GM20000 (cell line): ENCODE measurements at places on chromosomes 16 and 17.
A peak's percentile ranks its signal among the peaks of the same experiment; 100 is the strongest.

GRCh38 chr17:35073991-35074627 lies 10.6 kb upstream of the RFFL start:
- DNase-seq, result no peak

- no peak for DNase-seq
Measured at GRCh38 chr16:30437511-30438046, 7.7 kb upstream of the DCTPP1 start.

DNA sequence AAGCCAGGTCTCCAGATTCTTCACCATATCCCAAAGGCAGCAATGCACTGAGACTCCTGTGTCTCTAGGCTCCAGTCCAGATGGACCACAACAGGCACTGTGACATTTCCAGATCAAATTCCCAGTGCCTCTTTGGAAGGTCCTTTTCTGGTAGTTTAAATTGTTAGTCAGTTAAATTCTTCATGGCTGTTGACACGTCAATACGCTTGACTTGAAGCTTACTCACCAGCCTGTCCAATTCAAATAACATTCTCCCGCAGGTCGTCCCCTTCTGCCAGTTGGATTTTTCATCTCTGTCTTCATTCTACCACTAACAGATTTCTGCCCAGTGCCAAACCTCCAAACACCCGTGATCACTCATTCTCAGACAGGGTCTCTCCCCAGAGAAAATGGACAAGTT lies 86.7 kb downstream of the SHISA9 start:
- DNase-seq, result no peak

- peak; percentile 76 for DNase-seq
Measured at GRCh38 chr17:76408037-76408849, 23.8 kb downstream of the SPHK1 start.

- DNase-seq, result peak; percentile 92
Measured at GRCh38 chr16:66406534-66407221, 20.4 kb upstream of the BEAN1 start.

GRCh38 chr16:65323655-65324237 lies 201.9 kb upstream of the CDH11 start:
- DNase-seq, result no peak

- DNase-seq, result no peak
Measured at GRCh38 chr16:81327447-81328196, 12.9 kb downstream of the GAN start.

GRCh38 chr16:27242868-27243590 lies 25.5 kb downstream of the NSMCE1 start:
- DNase-seq, result no peak

DNA sequence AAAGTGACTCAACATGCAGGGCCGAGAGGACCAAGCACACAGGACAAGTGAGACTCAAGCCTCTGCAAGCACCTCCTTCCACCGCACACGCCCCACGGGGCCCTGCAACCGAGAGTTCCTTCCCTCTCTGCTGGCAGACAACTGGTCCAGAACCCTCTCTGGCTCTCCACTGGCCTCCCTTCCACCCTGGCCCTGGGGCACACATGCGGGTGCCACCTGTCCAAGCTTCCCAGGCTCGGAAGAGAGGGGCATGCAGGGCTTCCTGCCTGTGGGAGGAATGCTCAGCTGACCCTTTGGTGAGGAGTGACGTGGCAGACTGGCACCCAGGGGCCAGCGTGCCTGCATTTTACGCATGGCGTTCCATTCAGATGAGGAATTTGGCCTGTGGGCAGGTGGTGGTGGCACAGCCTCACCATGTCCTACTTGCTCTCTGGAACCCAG lies 59.8 kb downstream of the PIPOX start:
- no peak for DNase-seq

DNA sequence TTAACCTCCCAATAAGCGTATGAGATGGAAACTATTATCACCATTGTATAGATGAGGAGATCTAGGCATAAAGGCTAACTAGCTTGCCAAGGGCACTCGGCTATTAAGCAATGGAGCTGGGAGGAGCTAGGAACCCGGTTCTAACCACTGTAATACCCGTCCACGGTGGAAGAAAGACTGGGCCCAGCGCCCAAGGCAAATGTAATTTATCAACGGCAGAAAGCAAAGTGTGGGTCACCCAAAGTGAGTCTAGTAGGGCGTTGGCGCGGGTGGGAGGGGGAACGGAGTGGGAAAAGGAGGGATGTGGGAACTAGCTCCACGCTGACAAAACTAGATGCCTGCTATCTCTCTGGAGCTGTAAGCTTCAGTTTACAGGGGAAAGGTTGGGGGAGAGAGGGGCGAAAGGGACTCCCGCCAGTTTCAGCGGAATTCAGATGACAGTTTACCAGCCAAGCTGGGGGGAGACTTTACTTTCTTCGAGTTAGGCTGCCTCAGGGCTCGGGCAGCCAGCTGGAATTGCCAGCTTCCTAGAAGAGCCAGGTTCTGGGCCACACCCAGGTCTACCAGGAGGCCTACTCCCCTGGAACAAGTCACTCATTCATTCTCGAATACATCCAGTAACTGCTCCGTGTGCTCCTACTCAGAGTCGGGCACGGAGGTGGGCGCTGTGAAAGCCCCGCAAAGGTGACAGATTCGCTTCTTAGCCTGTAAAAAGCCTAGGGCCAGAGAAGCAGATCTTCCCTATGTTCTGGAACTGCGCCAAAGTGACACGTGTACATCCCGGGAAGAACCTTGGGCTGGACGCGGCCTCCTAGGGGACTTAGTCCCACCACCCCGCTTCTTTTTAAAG lies 837 bp downstream of the LRRC59 start:
- no peak for DNase-seq

- no peak for DNase-seq
Measured at GRCh38 chr16:78448658-78449271, 349.3 kb downstream of the WWOX start.

DNA sequence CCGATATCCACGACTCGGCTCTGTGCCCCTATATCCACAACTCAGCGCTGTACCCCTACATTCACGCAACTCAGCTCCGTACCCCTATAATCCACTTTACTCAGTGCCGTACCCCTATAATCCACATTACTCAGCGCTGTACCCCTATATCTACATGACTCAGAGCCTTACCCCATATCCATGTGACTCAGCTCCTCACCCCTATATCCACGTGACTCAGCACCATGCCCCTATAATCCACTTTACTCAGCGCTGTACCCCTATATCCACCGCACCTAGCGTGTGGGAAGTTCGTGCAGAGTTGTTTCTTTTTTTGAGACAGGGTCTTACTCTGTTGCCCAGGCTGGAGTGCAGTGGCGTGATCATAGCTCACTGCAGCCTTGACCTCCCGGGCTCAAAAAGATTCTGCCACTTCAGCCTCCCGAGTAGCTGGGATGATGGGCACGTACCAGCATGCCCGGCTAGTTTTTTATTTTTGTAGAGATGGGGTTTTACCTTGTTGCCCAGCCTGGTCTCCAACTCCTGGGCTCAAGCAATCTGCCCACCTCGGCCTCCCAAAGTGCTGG lies 17.4 kb downstream of the CYB5D2 start:
- DNase-seq, result no peak

GRCh38 chr17:19508577-19508867 lies 25.1 kb upstream of the SLC47A1 start:
- no peak for DNase-seq

DNA sequence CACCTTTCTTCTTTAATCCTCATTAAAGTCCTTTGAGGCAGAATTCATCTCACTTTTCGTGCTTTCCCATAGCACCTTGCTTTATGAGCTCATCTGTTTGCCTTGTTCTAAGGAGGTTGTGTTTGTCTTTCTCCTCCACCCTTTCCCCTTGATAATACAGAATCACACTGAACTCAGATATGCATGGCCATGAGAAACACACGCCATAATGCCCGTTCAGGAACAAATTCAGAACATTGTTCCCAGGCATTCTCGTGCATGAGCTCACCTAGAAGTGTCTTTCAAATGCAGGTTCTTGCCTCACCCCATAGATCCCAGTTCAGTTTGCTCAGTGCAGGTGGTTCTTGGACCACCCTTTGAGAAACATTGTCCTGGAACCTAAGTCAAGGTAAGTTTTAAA lies 71.1 kb downstream of the TMEM114 start:
- DNase-seq, result no peak

GRCh38 chr16:50640391-50640790 lies 40.7 kb downstream of the SNX20 start:
- no peak for DNase-seq

DNA sequence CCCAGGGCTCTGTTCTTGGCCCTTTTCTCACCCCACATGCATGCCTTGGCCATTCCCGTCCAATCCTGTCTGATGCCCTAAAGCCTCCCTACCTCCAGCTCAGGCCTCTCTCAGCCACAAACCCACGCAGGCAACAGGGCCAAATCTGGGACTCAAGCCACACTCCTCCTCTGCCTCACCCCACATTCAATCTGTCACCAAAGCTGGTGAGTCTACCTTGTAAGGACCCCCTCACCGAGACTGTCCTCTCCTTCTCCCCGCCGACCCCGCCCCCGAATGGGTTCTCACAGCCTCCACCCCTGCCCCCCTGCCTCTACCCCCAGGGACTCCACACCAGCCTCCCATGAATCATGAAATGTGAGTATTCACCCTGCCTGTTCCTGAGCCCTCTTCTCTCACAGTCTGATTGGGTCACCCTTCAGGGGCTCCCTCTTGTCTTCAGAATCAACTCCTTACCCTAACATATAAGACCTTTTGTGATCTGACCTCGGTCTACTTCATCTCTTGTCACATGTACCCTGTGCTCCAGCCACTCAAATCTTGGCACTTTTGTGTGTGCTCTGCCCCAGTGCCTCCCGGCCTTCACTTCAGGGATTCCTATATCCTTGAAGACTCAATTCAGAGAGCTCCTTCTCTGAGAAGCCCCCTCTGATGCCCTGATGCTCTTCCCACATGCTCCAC lies 10.7 kb downstream of the EPOP start:
- no peak for DNase-seq

GRCh38 chr16:83973581-83974385 lies 5.7 kb downstream of the NECAB2 start:
- no peak for DNase-seq

DNA sequence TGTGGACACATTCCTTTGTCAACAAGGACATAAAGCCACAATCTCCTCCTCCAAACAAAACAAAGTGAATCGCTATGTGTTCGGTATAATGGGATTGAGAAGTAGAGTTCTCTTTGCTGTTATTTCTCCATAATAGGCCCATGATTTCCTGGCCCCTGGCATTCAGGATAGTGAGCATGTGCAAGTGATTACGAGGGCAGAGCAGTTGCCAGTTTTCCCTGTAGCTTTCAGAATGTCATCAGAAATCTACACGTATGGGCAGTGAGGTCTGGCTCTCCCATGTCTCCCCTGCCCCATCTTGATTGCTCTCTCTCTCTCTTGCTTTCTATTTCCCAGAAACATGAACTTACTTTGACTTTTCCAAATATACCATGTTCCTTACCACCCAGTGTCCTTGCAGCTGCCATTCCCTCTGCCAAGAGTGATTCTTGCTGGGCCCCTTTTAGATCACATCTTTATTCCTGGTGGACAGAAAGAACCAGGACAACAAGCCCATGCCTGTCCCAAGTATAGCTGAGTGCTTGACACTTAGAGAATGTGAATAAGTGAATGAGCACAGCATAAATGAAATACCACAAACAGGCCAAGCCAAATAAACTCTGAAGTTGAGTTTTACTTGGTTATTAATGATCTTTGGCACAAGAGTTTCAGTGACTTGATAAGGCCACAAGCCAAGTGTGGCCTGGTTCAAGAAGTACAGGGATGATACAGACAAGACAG lies 273.1 kb downstream of the CDH13 start:
- DNase-seq, result no peak

- DNase-seq, result no peak
Measured at GRCh38 chr17:67487506-67487905, 110.4 kb downstream of the PITPNC1 start.
